EL (cell line): ENCODE measurements at places on chromosomes 13 and 19.
A peak's percentile ranks its signal among the peaks of the same experiment; 100 is the strongest.

DNA sequence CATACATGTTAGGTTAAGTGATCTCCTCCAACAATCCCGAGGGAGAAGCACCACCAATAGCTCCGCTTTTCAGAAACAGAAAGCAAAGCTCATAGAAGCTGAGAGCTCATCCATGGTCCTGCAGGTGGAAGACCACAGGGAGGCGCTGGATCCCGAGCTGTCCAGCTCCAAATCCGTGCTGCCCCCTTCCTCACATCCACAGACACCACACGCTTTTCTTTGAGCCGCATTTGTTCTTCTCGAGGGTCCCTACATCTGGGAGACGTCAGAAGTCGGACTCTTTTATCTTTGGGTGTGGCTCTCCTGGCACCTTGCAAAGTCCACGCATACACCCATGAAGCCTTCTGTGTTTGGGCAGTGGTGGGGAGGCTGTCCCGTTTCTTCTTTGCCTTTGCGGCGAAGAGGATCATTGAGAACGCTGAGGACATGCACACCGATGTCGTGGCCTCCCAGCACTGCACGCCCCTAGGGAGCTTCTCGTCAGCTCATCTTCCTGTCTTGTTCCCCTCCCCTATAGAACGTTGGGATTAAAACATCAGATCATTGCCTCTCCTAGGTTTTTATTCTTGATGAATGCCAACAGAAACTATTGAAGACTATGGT, 184.8 kb downstream of the TEX29 start:
- no peak for DNase-seq

GRCh38 chr19:50564229-50565105, 3.8 kb downstream of the LRRC4B start:
- no peak for DNase-seq

DNA sequence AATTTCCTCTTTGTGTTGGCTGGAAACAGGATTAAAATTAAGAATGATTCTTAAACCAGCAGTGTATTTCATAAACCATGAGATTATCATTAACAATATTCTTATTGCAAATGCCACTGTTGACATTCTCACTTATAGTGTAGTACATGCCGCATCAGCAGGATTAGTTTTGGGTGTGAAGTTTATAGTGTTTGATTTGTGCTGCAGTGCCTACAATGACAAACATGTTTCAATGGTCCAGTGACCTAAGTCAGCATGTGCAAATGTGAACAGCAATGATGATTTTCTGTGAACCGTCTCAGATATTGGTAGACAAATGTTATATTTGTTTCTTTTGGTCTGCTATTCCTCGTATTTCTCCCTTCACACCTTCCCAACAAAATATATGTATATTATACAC, 49.8 kb upstream of the TDRD3 start:
- no peak for DNase-seq

GRCh38 chr13:29509999-29510589, 85.4 kb downstream of the SLC7A1 start:
- DNase-seq, result peak; percentile 45

DNA sequence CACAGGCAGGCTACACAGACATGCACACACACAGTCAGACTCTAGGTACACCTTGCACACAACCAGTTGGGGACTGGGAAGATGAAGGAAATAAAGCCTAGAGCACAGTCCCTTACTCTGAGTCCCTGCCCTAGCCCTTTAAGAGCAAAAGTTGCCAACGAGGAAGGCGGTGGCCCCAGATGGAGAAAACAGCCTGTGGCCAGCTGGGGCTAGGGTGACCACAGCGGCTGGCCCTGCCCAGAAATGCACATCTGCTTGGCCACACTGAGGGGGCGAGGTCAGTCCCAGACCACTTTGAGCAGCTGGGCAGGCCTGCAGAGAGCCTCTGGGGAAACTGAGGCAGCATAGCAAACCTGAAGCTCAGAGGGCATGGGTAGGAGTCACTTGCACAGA, 52.3 kb downstream of the PTPRS start:
- DNase-seq, result no peak

GRCh38 chr13:74074723-74075122, 59.5 kb downstream of the KLF12 start:
- DNase-seq, result peak; percentile 63

GRCh38 chr19:31272583-31273106, 76.6 kb downstream of the TSHZ3 start:
- DNase-seq, result no peak
